ENCODE measurements at places on chromosomes 1 and 21.

- no peak for DNase-seq
These were observed 215.0 kb downstream of the FMN2 start for GRCh38 chr1:240306673-240307072.

- DNase-seq, result no peak
These were observed 751 bp downstream of the MRPS15 start for GRCh38 chr1:36463463-36463802.

DNA sequence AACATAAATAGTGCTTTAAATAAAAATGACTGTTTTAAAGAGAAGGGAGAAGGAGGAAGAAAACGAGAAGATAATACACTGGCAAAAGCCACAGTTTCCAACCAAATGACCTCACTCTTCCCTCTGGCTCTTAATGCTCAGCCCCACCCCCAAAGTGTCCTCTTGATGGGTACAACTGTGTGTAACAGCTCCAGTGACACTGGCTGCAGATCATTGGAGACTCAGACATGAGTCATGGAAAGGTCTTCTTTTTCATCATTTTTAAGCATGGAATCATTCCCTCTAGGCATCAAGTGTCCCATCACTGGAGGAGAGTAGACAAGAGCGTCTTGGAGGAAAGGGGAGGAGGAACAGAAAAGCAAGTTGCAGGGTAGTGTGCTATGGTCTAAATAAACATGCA lies 333.0 kb downstream of the PAPPA2 start:
- DNase-seq, result no peak

GRCh38 chr1:201633297-201633696 lies 94.4 kb downstream of the NAV1 start:
- no peak for DNase-seq

DNA sequence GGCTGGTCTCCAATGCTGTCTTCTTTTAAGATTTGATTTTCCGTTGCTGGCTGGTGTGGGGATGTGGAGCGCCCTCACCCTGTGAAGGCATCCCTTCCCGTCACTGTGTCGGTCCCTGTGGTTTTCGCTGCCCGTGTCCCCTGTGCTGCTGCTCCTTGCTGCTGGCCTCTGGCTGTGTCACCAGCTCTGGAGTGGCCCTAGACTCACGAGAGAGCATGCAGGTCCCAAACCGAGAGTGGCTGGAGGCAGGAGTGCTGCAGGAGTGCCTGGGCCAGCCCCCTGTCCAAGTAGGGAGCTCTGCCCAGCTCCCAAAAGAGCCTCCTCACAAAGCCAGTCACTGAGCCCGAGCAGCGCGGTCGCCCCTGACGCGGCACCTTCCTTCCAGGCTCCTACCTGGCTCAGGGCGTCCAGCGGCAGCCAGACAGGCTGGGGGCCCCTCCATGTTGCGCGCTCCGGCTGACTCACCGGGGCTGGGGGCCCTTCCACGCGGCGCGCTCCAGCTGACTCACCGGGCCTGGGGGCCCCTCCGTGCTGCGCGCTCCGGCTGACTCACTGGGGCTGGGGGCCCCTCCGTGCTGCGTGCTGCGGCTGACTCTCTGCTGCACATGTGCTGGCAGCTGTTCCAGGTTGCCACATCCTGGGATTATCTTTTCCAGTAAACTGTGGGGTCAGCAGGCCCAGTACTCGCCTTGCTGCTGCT lies 106.7 kb upstream of the COL6A1 start:
- DNase-seq, result peak; percentile 35

DNA sequence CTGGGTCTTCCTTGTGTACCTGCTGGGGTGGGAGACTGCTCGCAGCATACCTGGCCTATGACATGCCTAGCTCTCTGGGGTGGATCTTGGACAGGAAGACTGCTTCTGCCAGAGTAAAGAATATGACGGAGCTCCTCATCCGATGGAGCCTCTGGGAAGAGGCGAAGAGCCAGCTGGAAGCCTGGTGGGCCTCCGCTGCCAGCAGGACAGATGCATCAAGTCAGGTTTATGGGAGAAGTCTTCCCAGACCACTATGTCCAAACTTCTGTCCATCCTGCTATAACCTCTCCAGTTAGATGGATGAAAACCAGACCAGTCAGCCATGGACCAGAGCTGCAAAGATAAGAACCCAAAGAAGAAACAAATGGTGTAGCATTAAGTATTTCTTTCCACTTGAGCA lies 27.7 kb upstream of the NGF start:
- no peak for DNase-seq

DNA sequence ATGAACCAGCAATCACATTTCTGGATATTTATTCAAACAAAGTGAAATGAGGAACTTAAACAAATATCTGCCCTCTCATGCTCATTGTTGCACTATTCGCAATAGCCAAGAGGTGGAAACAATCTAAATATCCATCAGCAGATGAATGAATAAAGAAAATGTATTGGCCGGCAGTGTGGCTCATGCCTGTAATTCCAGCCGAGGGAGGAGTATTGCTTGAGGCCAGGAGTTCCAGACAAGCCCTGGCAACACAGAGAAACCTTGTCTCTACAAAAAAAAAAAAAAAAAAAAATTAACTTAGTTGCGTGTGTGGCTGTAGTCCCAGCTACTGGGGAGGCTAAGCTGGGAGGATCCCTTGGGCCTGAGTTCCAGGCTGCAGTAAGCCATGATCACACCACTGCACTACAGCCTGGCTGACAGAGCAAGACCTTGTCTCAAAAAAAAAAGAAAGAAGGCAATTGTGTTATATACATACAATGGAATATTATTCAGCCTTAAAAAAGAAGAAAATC lies 191.4 kb downstream of the AKT3 start:
- no peak for DNase-seq

- DNase-seq, result no peak
These were observed 163.5 kb downstream of the RYR2 start for GRCh38 chr1:237205400-237206064.

GRCh38 chr1:1777583-1777899 lies 729 bp downstream of the NADK start:
- no peak for DNase-seq

DNA sequence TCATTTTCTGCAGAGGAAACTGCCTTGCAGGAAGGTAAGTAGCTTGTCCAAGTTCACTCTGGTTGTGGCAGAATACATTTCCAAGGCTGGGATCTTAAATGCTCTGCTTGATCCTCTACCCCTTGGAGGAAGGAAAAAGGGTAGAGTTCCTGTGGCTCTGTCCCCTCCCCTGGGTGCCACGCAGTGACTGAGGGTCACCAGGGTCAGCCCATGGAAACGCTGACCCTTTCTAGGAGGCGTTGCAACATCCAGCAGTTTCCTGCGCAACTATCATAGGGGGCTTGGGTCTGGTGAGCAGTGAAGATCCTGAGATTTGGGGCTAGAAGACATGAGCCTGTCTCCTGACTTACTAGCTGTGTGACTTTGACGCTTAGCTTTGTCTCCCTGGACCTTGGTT lies 29.4 kb upstream of the EPS8L3 start:
- DNase-seq, result no peak

DNA sequence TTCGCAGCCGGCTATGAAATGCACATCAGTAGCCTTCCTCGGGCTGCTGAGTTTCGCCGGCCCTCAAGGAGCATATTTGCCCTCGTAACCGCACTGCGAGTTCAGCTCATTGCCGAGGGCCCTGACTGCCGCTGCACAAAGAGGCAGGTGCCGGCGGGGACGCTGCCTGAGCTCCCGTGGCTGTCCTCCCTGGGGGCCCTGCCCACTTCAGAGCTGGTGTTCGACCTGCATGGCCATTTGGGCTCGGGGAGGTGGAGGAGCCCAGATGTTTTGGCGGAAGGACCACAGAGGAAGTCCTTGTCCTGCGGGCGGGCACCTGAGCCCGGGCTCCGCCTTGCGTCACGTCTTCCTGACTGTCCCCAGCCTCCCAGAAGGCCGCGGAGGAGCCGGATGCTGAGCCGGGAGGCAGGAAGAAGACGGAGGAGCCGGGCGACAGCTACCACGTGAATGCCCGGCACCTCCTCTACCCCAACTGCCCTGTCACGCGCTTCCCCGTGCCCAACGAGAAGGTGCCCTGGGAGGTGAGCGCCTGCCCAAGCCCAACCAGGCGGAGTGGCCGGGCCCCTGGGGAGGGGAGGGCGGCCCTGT lies 29.9 kb upstream of the LRRC3 start:
- DNase-seq, result no peak

DNA sequence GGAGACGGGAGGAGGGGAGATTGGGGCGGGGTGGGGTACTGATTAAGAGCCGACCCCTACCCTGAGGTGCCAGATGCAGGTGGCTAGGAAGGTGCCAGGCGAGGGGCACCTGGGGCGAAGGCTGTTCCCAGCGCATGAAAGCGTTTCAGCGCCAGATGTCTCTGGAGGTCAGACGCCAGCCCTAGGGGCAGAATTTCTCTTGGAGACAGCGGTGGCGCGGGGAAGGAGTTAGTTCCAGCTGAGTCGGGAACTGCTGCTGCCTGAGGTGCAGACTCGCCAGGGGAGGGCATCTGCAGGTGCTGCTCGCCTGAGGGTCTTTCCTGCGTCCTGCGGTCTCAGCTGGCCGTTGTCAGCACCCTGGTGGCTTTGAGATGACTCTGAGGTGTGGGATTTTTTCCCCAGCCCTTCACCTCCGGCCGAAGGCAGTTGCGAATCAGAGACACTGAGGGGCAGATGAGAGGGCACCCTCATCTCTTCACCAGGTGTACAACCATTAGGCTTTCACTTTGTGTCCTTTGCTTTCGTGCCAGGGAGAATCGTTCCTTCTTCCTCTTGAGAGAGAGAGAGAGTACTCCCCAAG lies 539 bp downstream of the CGN start:
- DNase-seq, result no peak

- DNase-seq, result no peak
These were observed 57.3 kb downstream of the PSMG1 start for GRCh38 chr21:39125752-39126485.

- DNase-seq, result no peak
These were observed 55.6 kb upstream of the PPP2R5A start for GRCh38 chr1:212229654-212230053.

DNA sequence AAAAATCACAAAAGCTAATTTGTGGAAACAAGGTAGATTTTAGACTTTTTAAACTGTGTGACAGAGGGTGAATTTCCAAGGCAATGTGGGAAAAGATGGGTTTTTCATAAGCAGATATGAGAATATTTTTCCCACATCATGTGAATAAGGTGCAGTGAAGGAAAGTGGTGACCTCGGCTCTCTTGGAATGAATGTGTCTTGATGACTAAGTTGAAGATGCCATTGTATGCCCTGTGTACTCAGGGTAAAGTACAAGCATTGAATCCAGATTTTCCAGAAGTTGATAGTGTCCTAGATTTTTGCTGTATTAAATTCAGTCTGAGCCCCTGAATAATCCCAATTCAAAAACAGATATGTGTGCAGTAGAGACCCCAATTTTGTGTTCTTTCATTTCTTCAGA lies 442.6 kb upstream of the ADGRL2 start:
- no peak for DNase-seq

DNA sequence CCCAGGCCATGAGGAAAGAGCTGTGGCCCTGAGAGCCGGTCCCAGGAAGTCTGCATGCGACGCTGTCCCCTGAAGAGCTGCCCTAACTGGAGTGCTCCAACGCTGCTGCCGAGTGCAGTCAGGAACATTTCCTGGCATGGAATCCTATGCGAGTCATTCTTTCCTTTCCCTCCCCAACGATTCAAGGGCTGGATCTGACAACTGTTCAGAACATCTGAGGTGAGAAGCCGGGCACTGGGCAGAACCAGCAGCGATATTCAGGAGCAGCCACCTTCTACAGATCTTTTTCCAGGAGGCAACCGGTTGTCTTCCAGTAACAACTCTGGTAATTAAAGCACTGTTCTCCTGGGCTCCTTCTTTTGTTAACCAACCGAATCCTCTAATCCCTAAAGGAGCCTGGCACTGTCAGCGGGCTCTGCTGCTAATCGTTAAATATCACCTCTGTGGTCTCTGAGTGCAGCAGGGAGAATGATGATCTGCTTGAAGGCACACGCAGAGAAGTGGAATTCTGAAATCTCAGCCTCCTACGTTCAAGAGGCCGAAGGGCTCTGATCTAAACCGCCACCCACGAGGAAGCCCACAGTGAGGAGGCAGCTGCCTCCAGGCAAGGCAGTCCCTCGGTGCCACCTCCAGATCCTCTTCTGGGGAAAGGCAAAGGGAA lies 55.8 kb downstream of the SLC45A1 start:
- no peak for DNase-seq

DNA sequence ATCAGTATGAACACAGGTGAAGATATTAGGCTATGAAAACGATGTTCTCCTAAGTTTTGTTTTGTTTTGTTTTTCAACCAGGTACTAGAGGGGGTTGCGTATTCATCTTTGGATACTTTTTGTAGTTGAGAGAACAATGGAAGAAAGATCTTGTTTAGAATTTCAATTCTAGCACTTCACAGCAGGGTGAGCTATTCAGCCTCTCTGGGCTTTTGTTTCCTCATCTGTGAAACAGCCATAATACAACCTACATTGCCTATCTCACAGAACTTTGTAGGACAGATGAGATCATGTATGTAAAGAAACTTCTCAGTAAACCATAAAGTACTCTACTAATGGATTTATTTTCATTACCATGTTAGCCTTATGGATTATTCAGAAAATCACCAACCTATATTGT lies 199.5 kb downstream of the GPATCH2 start:
- no peak for DNase-seq

GRCh38 chr1:53278298-53278725 lies 40.0 kb upstream of the MAGOH start:
- DNase-seq, result peak; percentile 24

DNA sequence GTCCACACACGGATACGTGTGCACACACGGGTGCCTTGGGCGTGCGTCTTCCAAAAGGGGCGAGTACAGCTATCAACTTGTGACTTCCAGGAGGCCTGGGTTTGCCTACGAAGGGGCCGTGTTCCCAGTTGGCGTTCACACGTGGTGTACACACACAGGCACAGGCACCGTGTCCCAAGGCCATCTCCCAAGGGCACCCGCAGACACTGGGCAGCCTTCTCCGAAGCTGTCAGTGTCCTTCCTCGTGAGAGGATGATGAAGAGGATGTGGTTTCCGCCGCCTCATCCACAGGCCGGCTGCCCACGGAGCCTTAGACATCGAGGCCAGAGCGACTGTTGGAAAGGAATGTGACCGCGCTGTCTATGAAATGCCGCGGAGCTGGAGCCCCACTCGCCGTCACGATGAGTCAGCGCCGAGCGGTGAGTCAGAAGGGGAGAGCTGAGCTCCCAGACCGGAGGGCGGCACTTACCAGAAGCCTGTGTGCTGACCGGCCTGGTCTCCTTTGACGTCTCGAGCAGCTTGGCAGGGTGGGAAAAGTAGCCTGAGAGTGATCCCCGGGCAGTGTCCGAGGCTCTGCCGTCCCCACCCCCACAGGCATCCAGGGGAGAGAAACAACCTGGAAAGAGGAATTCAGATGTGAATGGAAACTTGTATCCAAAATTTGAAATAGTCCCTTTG lies 141.4 kb upstream of the ARHGEF16 start:
- peak; percentile 62 for DNase-seq

- no peak for DNase-seq
These were observed 12.1 kb downstream of the EPHA10 start for GRCh38 chr1:37752583-37753471.

- no peak for DNase-seq
These were observed 242.7 kb upstream of the JUN start for GRCh38 chr1:59026472-59026948.

DNA sequence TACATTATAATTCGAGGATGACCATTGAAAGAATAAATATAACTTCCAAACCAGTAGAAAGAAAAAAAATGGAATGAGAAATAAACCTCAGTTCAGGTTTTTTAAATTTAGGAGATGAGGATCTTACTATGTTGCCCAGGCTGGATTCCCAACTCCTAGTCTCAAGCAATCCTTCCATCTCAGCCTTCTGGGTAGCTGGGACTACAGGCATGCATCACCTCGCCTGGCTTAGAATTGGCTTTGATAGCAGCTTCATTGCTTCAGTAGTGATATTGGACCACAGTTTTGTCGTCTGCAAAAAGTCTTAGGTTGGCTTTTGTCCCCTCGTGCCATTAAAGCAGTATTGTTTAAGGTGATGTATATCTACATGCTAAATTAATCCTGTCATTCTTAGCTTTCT lies 2.9 kb downstream of the NASP start:
- DNase-seq, result no peak

GRCh38 chr1:117569856-117570255 lies 36.0 kb upstream of the TENT5C start:
- no peak for DNase-seq
